ENCODE measurements at places on chromosomes 2 and 18.

DNA sequence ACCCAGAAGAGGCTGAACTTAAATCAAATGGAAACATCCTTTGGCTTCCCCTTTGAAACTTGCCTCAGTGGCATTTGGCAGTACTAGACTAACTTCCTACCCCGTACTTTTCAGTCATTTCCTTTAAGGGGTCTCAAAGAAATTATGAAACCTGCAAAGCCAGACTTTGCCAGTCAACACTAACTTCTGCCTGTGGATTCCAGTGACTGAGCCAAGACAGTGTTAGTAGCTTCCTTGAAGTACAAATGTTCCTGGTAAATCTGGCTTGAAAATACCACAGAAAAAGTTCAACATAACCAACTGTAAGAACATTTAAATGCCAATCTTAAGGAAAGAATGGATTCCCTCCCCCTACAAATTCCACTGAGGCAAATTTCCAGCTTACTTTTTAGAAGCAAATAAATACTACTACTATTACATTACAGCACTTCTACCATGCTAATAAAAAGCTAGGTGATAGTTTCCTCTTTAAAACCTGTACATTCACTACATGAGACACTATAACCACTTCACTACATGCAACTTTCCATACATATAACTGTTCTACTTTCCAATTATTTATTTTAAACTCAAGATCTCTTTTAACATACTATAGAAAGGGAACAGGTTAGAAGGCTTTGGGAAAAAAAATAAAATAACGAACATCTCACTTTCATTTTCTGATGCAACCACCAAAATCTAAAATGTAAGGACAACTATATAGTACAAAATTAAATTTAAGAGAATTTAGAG lies 2.4 kb downstream of the PELI1 start:
- no peak for DNase-seq

- no peak for DNase-seq
Observed at GRCh38 chr2:102233132-102233884, 46.5 kb downstream of the IL1RL2 start.

DNA sequence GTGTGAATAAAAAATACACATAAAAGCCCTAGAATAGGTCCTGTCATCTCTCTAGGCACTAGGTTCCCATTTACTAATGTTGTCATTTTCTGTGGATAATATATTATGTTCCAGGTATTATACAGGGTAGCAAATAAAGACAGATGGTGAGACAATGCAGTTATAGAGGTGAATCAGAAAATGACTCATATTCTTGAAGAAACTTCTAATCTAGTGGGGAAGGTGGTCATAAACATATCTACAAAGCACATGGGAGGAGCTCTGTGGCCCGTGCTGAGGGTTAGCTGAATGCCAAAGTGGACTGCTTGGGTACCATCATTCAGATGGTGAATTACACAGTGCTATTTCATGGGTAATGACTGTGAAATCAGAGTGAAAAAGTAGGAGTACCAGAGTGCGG lies 700.9 kb downstream of the ERBB4 start:
- DNase-seq: no peak

DNA sequence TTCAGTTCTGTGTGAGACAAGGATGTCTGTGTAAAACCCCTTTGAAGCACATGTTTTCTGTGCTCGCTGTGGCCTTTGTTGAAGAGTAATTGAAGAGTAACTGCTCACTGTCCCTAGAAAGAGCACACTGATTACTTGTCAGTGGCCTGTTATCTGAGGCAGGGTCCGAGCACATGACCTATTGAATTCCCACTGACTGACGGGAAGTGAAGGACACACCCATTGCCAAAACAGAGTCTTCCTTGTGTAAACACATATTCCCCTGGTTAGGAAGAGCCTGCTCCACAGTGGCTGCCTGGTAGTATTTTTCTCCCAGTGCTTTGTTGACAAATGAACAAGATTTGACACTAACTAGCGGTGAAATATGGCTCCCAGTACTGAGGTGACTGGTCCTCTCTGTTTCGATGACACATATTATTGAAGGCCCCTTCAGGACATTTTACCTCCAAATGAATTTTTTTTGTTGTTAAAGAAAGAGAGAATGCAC lies 148.5 kb upstream of the GYPC start:
- no peak for DNase-seq

DNA sequence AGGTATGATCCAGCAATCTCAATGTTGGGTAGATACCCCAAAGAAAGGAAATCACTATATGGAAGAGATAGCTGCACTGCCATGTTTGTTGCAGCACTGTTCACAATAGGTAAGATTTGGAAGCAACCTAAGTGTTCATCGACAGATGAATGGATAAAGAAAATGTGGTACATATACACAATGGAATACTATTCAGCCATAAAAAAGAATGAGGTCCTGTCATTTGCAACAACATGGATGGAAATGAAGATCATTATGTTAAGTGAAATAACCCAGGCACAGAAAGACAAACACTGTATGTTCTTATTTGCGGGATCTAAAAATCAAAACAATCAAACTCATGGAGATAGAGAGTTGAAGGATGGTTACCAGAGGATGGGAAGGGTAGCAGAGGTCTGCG lies 372.4 kb upstream of the SPRED2 start:
- DNase-seq: no peak

GRCh38 chr2:30505500-30506180 lies 58.6 kb downstream of the LCLAT1 start:
- no peak for DNase-seq

DNA sequence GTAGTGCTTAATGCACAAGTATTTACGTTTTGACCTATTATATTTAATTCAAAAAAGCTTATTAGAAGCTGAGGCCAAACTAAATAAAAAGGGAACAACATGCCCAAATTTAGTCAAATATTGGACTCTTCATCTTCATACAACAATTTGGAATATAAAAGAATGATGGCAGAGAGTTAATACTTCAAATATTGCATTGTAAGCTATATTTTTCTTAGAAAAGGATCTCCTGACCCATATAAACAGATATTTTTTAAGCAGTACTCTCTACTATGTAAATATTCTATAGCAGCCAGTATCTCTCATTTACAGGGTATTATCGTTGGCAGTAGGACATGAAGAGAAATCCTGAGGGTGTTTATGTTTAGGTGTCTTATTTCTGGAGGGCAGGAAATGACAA lies 531.2 kb downstream of the NYAP2 start:
- DNase-seq: no peak

DNA sequence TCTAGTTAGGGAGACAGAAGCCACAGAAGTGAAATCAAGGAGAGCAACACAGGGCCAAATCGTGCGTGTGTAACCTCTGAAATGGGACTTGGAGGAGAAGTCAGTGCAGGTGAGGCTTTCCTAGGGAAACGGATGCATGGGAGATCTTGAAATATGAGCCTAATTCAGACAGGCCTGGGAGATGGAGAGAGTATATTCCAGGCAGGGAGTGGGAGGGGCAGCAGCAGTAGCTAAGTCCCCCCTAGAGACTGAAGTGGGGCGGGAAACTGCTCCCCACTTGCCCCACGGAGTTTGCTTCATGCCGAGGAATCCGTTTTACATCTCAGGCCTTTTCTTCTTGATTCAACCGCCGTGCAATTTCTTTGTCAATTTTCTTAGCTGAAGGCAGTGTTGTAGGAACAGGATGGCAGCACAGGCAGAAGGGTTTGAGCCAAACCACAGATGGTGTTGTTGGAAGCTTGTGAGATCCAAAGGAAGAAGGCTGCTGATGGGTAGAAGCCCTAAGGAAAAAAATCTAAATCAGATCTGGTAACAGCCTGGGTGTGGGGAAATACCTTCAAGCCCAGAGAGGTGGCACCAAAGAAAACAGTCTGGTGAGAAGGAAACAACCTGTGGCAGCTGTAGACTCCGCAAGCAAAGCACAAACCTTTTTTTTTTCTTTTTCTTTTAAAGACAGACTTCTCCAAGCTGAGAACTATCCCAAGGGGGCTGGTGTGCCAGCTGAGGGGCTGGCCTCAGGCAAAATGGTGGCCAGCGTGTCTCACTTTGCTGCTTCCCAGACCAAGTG lies 40.2 kb downstream of the EPAS1 start:
- DNase-seq: no peak

- DNase-seq: no peak
Observed at GRCh38 chr2:20416723-20417122, 30.2 kb upstream of the RHOB start.

GRCh38 chr2:227377467-227378351 lies 1.4 kb downstream of the TM4SF20 start:
- DNase-seq: no peak

- DNase-seq: no peak
Observed at GRCh38 chr2:182767578-182767977, 51.5 kb downstream of the DNAJC10 start.

GRCh38 chr2:75602724-75603342 lies 42.1 kb upstream of the EVA1A start:
- DNase-seq: no peak

DNA sequence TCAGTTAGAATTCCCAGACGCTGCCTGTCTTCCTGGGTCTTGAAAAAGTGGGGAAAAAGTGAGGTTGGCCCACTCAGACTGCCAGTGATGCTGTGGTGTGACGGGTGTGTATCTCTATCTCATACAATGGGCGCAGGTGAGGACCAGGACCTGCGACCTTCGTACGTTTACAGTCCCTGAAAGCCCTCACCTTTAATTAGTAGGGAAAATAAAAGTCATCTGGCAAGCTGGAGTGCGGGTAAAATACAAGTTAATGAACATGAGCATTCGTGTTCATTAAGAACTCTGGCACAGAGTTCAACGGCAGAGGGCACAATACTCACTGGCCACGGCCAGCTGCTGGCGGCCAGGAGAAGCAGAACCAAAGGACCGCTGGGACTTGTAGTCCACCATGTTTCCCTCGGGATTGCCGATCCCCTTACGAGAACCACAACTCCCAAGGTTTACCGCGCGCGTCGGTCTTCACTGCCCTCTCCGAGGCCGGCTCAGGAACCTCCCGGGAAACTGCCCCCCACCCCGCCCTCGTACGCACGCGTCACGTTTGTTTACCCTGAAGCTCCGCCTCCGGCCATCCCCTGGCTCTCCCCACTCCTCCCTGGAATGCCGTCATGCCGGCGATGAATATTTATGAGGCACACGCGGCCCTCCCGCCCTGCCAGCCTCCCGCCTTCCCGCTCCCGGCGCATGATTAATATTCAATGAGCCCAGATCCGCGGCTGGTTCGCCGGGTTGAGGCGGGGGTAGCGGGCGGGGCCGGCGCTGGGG lies 488 bp upstream of the PHLPP1 start:
- DNase-seq: peak; percentile 100
